Stimulated activated CD4-positive, alpha-beta T cell treated with anti-CD3 and anti-CD28 coated beads, Interleukin-12 subunit alpha, Interleukin-12 subunit beta, amount 100 ng/mL, for 24 hours (primary cell): ENCODE measurements at places on chromosomes 4 and X.

- no peak for DNase-seq
Measured at GRCh38 chr4:6603128-6603527, 28.1 kb downstream of the MAN2B2 start.

GRCh38 chrX:151754047-151754429 lies 19.5 kb downstream of the CNGA2 start:
- DNase-seq, result no peak

DNA sequence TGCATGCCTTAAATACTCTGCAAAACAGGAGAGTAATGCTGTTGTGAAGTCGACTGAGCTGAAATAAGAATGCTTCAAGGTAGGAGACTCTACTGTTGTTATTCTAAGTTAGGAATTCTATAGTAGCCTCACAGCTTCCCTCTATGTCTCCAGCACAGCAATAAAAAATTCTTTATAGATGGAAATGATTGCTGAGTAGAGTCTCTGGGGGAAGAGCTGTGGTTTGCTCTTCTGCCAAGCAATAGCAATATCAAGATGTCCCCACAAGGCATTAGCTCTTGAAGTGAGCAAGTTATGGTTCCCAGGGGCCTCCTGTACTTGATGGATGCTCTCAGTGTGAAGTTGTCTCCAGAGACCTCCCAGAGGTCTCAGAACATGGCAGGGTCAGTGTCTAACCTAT lies 880.6 kb upstream of the FRG1 start:
- DNase-seq, result no peak

- DNase-seq, result no peak
Measured at GRCh38 chrX:53294024-53294648, 12.8 kb upstream of the IQSEC2 start.

DNA sequence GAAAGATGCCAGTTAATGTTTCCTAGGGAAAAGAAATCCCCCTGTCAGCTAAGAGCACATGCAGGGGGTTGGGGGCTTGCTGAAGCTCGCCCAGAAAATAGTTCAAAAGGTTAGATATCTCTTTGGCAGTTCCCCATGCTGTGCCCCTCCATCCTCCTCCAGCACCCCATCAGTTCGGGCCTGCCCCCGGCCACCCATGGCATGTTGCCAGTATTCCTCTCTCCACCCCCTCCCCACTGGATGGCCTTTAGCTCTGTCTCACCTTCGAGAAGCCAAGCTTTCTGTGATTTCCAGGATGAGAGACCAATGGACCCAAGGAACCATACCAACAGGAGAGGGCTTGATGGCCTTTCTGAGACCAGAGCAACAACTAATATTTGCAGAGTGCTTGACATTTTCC lies 5.2 kb downstream of the RAB33A start:
- no peak for DNase-seq
